Stimulated activated CD4-positive, alpha-beta T cell treated with anti-CD3 and anti-CD28 coated beads, Interleukin-12 subunit alpha, Interleukin-12 subunit beta, amount 100 ng/mL, for 24 hours (primary cell): ENCODE measurements at places on chromosomes 7 and 10.
A peak's percentile ranks its signal among the peaks of the same experiment; 100 is the strongest.

GRCh38 chr7:157875230-157876179 is 538.7 kb downstream of the DNAJB6 start:
- DNase-seq, result peak; percentile 50

- DNase-seq, result no peak
Observed at GRCh38 chr7:88760136-88760515, 626 bp downstream of the ZNF804B start.

DNA sequence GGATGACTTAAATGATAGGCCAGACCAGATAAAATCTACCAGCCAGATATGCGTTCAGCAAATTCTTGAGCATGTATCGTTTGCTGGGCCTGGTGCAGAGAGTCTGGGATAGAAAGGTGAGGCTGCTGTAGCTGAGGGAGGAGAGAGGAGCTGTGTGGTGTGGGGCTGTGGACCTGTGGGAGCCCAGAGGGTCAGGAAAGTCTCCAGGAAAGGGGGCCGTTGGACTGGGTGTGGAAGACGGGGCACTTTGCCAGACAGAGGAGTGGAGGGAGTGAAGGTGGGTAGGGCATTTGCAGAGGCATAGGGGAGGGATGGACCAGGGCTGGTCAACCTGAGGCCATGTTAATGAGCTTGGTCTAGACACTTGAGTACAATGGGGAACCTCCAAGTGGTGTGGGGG is 124.7 kb upstream of the UNC5B start:
- no peak for DNase-seq

- DNase-seq, result no peak
Observed at GRCh38 chr7:120806669-120807068, 51.3 kb downstream of the TSPAN12 start.

GRCh38 chr7:101550641-101551541 is 78.2 kb downstream of the MYL10 start:
- DNase-seq, result no peak

DNA sequence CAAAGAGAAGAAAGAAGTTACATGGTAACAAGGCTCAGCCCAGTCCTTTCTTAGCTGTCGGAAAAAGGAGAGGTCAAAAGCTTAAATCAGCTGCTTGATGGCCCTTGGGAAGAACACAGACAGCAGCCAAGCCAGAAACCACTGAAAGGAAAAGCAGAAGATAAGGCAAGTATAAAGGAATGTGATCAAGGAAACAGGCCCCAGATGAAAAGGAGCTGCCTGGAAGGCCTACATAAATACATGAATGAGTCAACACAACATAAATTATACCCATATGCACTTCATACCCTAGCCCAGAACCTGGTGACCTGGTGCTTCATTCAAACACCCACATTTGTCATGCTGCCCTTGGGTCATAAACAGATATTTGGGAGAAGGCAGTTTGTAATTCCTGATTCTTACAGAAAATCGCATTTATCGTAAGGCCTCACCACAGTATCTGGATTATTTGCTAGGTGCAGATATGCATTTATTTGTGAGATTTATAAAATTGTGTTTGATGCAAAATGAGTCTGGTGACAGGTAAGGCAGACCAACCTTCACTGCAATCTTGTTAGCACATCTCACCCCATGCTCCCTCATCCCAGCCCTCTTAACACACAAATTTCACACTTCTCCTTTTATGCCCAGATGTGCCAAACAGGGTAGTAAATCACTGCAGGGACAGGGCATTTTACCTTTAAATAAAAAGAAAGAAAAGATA is 94.9 kb upstream of the KCNIP2 start:
- DNase-seq, result no peak

DNA sequence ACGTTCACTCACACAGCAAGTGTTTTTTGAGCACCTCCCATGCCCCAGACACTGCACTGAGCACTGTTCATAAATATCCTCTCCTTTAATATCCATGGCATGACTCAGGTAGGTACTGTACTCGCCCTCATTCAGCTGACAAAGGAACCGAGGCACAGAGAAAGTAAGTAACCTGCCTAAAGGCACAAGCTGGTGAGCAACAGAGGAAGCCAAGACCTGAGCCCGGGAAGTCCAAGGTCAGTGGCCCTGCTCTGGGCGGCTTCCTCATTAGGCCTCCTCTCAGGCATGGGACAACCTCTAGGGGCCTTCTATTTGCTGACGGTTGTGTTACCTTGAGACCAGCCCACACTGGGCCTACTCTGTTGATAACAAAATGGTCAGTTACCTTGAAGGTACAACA is 45.1 kb upstream of the EZH2 start:
- no peak for DNase-seq

GRCh38 chr10:124249196-124249595 is 155.8 kb upstream of the CHST15 start:
- no peak for DNase-seq

GRCh38 chr7:46244757-46245156 is 323.7 kb upstream of the IGFBP3 start:
- no peak for DNase-seq

DNA sequence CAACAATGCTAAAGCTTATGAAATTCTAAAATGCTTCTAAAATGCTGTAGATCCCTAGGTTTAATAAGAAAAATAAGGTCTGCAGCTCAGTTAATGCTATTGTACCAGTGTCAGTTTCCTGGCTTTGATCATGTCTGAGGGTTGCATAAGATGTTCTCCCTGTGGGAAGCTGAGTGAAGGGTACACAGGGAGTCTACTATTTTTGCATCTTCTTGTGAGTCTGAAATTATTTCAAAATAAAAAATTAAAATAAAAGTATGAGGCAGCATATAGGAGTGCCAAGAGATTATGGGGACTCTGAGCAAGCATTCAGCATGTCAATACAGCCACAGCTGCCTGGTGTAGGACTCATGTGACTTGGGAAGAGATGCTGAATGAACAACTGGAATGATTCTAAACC is 14.7 kb downstream of the CHST15 start:
- DNase-seq, result no peak

- no peak for DNase-seq
Observed at GRCh38 chr10:7932301-7933036, 114.2 kb downstream of the TAF3 start.

- DNase-seq, result no peak
Observed at GRCh38 chr7:64131696-64132095, 75.3 kb upstream of the ZNF735 start.

GRCh38 chr7:4127909-4128560 is 554.1 kb upstream of the FOXK1 start:
- DNase-seq, result no peak

GRCh38 chr7:42227936-42228591 is 8.9 kb downstream of the GLI3 start:
- DNase-seq, result no peak

DNA sequence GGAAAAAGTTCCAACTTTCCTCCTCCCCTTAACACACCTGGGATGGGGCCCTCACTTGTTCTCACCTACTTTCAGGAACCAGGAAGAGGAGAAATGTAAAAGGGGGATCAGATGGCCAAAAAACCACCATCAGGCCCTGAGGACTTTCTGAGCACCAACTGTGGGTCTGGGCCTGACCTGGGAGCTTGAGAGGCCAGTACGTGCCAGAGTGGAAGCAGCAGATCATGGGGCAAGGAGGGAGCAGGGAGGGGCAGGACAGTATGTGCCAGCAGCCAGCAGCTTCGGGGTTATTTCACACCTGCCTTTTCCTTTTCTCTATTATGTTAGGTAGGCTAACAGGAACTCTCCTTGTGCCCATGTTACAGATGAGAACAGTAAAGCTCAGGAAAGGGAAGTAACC is 118.8 kb upstream of the UNC5B start:
- no peak for DNase-seq

DNA sequence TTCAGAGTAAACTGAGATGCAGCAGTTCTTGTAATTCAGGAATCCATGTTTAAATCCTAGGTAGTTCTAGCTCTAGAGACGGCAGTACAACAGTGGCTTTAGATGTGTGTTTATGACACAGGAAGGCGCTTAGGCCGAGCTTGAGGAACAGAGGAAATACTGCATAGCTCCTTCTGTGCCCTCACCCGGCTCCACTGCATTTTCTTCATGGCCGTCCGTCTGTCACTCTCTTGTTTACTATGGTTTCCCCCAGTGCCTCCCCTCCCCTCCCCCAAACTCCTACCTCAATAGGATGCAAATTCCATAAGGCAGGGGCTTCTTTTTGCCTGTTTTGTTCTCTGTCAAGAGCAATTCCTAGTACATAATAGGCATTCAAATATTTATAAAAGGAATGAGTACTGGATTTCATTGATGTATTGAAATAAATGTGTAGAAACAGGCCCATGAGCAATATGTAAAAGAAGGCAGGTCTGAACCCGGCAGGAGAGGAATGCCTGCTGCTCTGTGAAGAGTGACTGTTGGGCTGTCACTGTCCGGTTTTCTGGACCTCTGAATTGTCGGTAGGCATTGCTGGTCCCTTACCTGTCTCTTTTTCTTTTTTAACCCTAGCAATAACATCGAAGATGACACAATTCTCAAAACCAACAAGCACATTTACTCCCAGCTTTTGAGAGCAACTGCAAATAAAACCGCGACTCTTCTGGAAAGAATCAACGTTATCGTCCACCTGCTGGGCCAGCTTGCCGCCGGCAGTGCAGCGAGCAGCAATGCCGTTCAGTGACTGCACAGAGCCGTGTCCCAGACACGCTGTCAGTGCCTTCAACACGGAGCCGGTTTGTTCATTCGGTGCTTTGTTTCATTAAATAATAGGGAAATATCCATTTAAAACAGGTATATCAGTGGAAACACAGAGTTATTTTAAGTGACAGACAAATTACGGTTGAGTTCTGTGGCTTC is 12.7 kb downstream of the MMP21 start:
- no peak for DNase-seq

GRCh38 chr7:50182759-50183158 is 89.7 kb upstream of the ZPBP start:
- no peak for DNase-seq

- no peak for DNase-seq
Observed at GRCh38 chr10:3538291-3538655, 246.7 kb downstream of the KLF6 start.

GRCh38 chr7:13336227-13336626 is 648.8 kb downstream of the ARL4A start:
- DNase-seq, result no peak

GRCh38 chr7:14902589-14903067 is at the start of gene DGKB:
DGKB (minus strand) TSS chr7:14902751.
- DNase-seq, result no peak

- no peak for DNase-seq
Observed at GRCh38 chr7:159012353-159013069, 132.2 kb downstream of the VIPR2 start.
